Activated CD4-positive, alpha-beta memory T cell treated with anti-CD3 and anti-CD28 coated beads, Interleukin-2, amount 10 ng/mL, durations not matched to agents 7 days and 5 days (primary cell): ENCODE measurements at places on chromosomes 16 and 17. TPM values are rescaled to one million over a fixed set of nuclear protein-coding genes. Genes with fewer than 3 reads are reported as not detected.

Gene STX1B
- 1.7 TPM for total RNA-seq

Gene ASPA
- total RNA-seq, result not detected

Gene CCL8
- not detected for total RNA-seq

Gene CPHXL2
- total RNA-seq, result not detected

Gene HOXB9
- 0.88 TPM for total RNA-seq

Gene SLC47A2
- total RNA-seq, result not detected

Gene KRTAP9-4
- not detected for total RNA-seq

Gene ASGR1
- total RNA-seq, result 0.60 TPM

Gene OSGIN1
- total RNA-seq, result 0.48 TPM

Gene TM4SF5
- 0.35 TPM for total RNA-seq

Gene EFNB3
- total RNA-seq, result not detected

Gene TAF15
- total RNA-seq, result 252 TPM

GRCh38 chr17:48368352-48368908 is 61.6 kb downstream of the SKAP1 start:
- H3K36me3 ChIP-seq, result peaks cover 39% of the 10 kb centered on the region
- DNase-seq, result no peak
- H3K4me3 ChIP-seq, result no peak overlapping the region
- peaks cover 7% of the 10 kb centered on the region for H3K4me1 ChIP-seq
- no peaks in the 10 kb centered on the region for H3K27me3 ChIP-seq

- H3K4me1 ChIP-seq, result peaks cover 11% of the 10 kb centered on the region
- H3K4me3 ChIP-seq, result no peak overlapping the region
- no peaks in the 10 kb centered on the region for H3K36me3 ChIP-seq
- H3K27ac ChIP-seq, result no peak overlapping the region
- peaks cover 91% of the 10 kb centered on the region for H3K27me3 ChIP-seq
Observed at GRCh38 chr17:39598047-39598481, 9.7 kb downstream of the NEUROD2 start.

GRCh38 chr17:45170280-45170930 is 8.7 kb downstream of the HEXIM2 start:
- H3K27me3 ChIP-seq, result no peaks in the 10 kb centered on the region
- no peak overlapping the region for H3K4me3 ChIP-seq
- peaks cover 25% of the 10 kb centered on the region for H3K4me1 ChIP-seq
- H3K36me3 ChIP-seq, result no peaks in the 10 kb centered on the region
- H3K27ac ChIP-seq, result no peak overlapping the region

DNA sequence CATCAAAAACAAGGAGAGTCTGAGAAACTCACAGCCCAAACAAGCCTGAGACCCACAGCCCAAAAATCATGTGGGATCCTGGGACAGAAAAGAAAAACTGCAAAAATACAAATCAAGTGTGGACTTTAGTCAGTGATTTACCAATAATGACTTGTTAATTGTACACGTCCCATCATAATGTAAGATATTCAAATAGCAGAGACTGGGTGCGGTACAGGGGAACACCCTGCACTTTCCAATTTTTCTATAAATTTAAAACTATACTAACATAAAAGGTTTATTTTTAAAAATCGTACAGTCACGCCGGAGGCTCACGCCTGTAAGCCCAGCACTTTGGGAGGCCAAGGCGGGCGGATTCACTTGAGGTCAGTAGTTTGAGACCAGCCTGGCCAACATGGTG is 8.8 kb downstream of the CEP131 start:
- no peak overlapping the region for H3K4me3 ChIP-seq
- DNase-seq, result no peak
- H3K27me3 ChIP-seq, result no peaks in the 10 kb centered on the region
- H3K27ac ChIP-seq, result no peak overlapping the region
- no peaks in the 10 kb centered on the region for H3K4me1 ChIP-seq

DNA sequence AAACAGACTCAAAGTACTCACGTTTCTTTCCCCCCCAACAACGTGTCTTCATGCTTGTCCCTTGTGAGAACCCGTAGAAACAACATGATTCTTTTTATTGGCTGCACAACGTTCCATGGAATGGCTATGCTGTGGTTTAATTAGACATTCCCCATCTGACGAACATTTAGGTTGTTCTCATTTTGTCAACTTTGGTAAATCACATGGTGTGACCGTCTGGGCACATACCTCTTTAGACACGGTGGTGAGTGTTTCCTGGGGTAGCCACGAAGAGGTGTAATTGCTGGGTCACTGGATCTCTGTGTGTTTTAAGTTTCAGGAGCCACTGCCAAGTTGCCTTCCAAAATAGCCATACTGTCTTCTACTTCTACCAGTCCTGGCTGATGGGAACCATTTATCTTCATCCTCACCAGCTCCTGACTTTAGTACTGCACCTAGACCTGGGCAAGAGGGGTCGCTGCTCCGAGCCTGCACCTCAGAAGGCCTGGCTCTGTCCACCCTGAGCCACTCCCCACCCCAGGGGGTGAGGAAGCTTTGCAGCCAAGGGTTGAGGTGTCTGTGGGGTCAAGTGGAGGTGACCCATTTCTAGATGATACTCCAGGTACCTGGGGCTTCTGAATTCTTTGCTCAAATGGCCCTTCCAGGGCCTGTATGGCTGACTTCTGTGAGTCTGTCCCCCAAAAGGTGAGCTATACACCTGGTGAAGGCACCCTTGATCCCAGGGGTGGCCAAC is 84.7 kb downstream of the IRX5 start:
- no peak overlapping the region for H3K4me3 ChIP-seq
- no peaks in the 10 kb centered on the region for H3K36me3 ChIP-seq
- H3K27ac ChIP-seq, result no peak overlapping the region
- no peak for DNase-seq
- no peaks in the 10 kb centered on the region for H3K4me1 ChIP-seq

DNA sequence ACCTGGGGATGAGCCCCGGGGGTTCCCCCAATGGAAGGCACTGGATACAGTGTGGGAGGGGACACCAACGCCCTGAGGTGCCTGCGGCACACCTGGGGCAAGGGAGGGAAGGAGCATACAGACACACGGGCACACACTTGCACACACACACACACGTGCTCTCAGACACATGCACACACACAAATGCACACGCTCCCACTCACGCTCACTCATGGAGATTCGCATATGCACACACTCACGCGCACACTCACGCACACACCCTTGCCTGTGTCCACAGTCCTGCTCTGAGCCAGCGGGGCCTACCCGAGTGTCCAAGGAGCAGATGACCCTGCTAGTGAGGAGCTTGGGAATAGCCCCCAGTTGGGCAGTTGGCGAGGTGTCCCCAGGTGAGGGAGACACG is 16.7 kb upstream of the PVALEF start:
- DNase-seq, result no peak
- no peaks in the 10 kb centered on the region for H3K36me3 ChIP-seq
- no peak overlapping the region for H3K27ac ChIP-seq
- peaks cover 5% of the 10 kb centered on the region for H3K4me1 ChIP-seq
- H3K27me3 ChIP-seq, result peaks cover 2% of the 10 kb centered on the region

- H3K27me3 ChIP-seq, result peaks cover 8% of the 10 kb centered on the region
- H3K4me3 ChIP-seq, result no peak overlapping the region
- no peak overlapping the region for H3K27ac ChIP-seq
- no peaks in the 10 kb centered on the region for H3K36me3 ChIP-seq
- DNase-seq, result no peak
- peaks cover 5% of the 10 kb centered on the region for H3K4me1 ChIP-seq
Observed at GRCh38 chr17:49554694-49555494, 20.8 kb upstream of the NXPH3 start.

DNA sequence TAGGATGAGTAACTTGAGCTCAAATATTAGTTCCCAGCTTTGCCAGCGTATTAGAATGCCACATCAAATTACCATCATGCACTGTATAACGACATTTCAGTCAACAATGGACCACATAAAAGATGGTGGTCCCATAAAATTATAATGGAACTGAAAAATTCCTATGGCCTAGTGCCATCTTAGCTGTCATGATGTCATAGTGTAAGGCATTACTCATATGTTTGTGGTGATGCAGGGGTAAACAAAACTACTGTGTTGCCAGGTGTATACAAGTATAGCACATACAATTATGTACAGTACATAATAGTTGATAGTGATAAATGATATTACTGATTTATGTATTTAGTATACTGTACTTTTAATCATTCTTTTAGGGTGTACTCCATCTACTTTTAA is 54.4 kb upstream of the NETO2 start:
- H3K4me1 ChIP-seq, result no peaks in the 10 kb centered on the region
- no peaks in the 10 kb centered on the region for H3K27me3 ChIP-seq
- no peak overlapping the region for H3K4me3 ChIP-seq
- no peak for DNase-seq
- no peaks in the 10 kb centered on the region for H3K36me3 ChIP-seq

GRCh38 chr16:85570735-85571562 is 42.2 kb upstream of the GSE1 start:
- H3K4me1 ChIP-seq, result peaks cover 49% of the 10 kb centered on the region
- peak; percentile 52 for DNase-seq
- peak overlapping the region; percentile 72 for H3K27ac ChIP-seq

DNA sequence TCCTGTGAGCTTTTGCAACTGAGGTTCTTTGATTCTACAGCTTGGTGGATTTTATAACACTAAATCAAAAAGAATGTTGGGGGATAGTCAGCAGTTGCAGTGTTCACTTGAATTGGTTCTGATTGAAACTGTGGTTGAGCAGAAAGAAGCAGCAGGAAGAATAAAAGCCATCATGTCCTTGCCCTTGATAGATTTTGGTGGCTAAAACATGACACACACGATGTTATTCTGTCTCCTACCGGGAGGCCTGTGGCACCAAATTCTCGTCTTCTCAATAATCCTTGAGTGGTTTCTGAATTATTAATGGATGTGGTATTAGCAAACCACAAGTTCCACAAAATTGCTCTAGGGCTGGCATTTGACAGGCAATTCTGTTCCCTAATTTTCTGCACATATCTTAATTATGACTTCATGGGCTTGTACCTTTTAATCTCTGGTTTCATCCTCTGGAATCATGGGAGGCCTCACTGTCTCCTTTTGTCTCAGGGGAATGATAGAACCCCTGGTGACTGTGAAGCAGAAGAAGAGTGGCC is 338.2 kb downstream of the SNX29 start:
- no peak for DNase-seq
- no peaks in the 10 kb centered on the region for H3K27me3 ChIP-seq
- H3K4me1 ChIP-seq, result no peaks in the 10 kb centered on the region
- no peak overlapping the region for H3K4me3 ChIP-seq
- peaks cover 2% of the 10 kb centered on the region for H3K36me3 ChIP-seq
